SW480 (cell line): ENCODE measurements at places on chromosomes 2 and 18.

DNA sequence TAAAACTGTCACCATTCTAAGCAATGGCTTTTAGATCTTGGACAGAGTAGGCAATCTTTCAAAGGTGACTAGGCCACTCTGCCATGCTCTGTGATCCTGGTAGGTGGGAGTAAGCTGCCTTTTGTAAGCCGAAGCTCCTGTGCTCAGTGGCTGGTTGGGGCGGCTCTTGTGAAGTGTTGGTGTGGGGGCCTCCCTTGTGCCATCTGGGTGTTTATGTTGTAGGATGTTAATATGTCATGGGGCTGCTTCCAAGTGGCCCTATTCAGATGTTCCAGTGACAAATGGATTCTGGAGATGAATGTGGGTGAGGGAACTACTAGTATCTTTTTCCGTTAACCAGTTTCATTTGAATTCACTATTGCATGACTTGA lies 116.8 kb upstream of the SPRED2 start:
- no peak for DNase-seq

GRCh38 chr2:209942936-209943605 lies 59.4 kb upstream of the RPE start:
- no peak for DNase-seq

GRCh38 chr18:59985289-59985688 lies 85.5 kb downstream of the PMAIP1 start:
- no peak for DNase-seq

DNA sequence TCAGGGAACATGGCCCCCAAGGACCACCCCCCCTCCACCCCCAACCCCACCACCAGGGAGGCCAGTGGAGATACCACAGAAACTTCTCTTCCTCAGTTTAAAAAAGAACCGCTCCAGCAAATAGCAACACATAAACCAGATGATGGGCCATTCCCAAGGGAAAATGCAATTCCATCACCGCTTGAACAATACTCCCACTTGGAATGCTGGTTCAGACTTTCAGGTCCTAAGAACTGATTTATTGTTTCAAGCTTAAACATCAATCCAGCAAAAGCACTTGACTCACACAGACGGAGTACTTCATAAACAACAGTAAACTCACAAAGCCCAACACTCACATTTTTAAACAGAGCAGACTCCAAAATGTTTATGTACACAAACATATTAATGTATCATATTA lies 6.9 kb downstream of the HDAC4 start:
- no peak for DNase-seq

DNA sequence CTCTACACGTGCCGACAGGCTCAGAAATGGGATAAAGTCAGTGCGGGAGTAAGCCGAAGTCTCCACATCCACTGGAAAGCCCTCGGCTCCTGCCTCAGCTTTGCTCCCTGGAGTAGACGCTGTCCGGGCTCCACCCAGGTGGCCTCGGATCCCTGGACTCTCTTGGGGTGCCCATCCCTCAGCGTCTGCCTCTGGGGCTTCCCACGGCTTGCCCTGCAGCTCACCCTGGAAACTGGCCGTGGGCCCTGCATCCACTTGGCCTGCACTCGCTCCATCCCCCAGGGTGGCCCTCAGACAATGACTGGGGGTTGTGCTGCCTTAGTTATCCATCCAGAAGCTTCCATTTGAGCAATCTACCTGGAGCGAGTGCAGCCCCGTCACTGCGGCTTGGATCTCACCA lies 36.2 kb upstream of the TAF1B start:
- no peak for DNase-seq

GRCh38 chr2:1222056-1222455 lies 191.2 kb upstream of the TPO start:
- DNase-seq = no peak

GRCh38 chr2:23306401-23306800 lies 78.6 kb upstream of the KLHL29 start:
- DNase-seq = no peak

DNA sequence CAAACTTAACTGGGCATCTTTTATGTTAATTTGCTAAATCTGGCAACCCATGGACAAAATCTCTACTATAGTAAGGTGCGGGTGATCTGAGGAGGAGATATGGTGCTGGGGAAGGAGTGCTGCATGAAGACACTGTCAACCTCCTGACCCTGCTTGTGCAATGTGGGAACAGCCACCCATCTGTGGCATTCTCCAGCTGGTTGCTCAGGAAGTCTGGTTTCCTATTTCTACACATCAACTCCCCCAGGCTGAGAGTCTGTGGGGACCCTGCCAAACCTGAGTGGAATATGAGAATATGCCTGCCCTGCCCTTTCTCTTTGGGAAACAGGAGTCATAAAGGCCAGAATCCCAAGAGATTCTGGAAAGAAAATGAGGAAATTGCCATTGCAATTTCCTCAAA lies 60.1 kb upstream of the PAX3 start:
- no peak for DNase-seq

- DNase-seq = no peak
These were observed 66.5 kb upstream of the CCDC178 start for GRCh38 chr18:33507019-33507418.

DNA sequence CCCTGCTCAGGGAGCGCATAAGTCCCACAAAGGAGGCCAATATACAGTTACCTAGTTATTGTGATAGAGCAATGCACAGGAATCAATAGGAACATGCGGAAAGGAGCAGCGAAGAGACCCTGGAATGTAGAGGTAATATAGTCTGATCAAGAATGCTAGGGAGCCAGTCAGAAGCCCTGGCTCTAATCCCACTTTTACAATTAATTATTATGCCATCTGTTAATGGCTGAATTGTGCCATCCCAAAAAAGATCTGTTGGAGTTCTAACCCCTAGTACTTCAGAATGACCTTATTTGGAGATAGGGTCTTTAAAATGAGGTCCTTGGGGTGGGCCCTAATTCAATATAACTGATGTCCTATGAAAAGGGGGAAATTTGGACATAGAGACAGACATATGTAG lies 7.7 kb upstream of the SPATS2L start:
- no peak for DNase-seq

DNA sequence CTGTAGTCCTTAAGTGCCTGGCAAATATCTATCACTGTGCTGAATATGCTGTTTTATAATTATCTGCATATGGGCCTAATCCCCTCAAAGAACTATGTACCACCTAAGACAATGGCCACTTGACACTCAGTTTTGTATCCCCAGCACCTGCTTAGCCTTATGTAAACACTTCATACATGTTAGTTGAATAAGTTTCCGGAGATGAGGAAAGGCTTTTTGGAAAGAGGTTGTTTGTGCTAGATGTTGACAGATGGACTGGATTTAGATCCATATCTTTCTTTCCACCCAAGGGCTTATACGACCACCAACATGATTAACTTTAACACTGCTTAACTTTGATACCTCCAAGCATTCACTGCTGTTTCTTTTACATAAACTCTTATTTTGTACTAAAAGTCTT lies 63.3 kb downstream of the FAM228A start:
- no peak for DNase-seq

- no peak for DNase-seq
These were observed 26.4 kb upstream of the CYTIP start for GRCh38 chr2:157470321-157470720.

- DNase-seq = no peak
These were observed 504.9 kb downstream of the ZEB2 start for GRCh38 chr2:144015036-144015435.

DNA sequence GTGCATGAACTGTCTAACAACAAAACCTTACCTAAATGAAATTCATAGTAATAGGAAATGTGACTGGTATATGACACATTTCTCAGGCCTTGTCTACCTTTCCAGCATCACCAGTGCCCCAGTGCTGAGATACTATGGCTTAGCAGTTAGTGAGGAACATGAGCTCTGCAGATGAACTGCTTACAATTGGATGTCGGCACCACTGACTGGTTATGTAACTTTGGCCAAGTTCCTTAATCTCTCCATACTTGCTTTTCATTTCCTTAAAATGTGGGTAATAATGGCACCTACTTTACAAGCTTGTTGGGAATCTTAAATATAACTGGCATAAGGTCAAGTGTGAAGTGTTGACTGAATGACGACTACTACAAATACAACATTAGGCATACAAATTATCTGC lies 136.3 kb downstream of the OLA1 start:
- no peak for DNase-seq

- no peak for DNase-seq
These were observed 230.8 kb upstream of the VWC2L start for GRCh38 chr2:214180071-214180470.

- peak; percentile 16 for DNase-seq
These were observed 65.6 kb downstream of the ATP8B1 start for GRCh38 chr18:57737400-57738060.

- DNase-seq = no peak
These were observed 58.9 kb downstream of the FAM168B start for GRCh38 chr2:131034122-131035051.

DNA sequence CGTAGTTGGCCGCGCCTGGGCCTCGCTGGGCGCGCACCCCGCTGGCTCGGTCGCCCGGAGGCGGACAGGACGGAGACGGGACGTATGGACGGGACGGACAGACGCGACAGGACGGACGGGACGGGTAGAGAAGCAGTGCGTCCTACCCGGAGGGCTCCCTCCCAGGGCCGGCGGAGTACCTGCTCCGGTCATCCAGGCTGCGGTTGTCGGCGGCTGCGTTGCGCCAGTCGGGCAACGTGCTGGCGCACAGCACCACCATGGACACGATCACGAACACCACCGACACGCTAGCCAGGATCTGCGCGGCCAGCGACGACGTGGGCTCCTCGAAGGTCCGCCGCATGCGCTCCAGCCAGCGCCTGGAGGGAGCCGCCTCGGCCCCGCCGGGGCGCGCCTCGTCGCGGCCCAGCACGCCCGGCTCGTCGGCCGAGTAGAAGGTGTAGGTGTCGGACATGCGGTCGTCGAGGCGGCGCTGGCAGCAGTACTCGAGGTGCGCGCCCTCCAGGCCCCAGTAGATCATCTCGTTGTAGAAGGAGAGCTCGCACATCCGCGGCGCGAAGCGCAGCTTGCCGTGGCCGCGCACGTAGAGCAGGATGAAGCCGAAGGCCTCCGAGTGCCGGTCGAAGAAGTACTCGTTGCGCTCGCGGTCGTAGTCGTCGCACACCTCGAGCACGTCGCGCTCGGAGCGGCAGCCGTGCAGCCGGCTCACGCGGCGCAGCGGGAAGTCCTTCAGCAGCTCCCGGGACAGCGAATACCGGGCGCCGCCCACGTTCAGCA lies 903 bp downstream of the KCNG3 start:
- no peak for DNase-seq

- no peak for DNase-seq
These were observed 43.5 kb upstream of the FAHD2A start for GRCh38 chr2:95359031-95359430.

GRCh38 chr2:41737888-41738287 lies 309.9 kb upstream of the PKDCC start:
- no peak for DNase-seq

DNA sequence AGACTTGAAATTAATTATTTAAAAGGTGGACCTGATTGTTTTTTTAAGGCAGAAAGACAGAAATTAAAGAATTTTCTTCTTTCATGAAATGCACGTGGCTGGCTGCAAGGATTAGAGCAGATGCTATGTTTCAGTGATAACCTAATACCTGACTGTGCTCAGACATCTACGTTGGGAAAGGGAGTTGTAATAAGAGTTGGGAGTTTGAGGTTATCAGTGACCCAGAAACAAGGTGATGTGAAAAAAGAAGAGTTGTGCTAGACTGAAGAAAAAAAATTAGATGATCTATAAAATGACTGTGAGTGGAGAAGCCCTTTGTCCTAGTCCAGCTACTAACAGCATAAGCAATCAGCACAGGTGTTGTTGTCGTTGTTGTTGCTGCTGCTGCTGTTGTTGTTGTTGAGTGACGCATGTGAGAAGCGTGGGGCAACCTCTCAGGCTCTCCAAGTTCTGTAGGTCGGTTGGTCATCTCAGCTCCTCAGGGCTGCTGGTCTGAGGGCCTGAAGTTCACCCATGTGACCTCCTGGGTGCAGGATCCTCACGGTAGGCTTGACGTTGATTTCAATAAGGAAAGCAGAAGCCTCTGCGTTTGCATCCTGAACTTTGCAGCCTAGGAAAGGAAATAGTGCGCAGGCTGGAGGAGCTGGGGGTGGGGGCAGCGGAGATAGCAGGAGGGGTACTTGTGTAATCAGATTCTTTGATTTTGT lies 7.6 kb downstream of the POU3F3 start:
- no peak for DNase-seq

DNA sequence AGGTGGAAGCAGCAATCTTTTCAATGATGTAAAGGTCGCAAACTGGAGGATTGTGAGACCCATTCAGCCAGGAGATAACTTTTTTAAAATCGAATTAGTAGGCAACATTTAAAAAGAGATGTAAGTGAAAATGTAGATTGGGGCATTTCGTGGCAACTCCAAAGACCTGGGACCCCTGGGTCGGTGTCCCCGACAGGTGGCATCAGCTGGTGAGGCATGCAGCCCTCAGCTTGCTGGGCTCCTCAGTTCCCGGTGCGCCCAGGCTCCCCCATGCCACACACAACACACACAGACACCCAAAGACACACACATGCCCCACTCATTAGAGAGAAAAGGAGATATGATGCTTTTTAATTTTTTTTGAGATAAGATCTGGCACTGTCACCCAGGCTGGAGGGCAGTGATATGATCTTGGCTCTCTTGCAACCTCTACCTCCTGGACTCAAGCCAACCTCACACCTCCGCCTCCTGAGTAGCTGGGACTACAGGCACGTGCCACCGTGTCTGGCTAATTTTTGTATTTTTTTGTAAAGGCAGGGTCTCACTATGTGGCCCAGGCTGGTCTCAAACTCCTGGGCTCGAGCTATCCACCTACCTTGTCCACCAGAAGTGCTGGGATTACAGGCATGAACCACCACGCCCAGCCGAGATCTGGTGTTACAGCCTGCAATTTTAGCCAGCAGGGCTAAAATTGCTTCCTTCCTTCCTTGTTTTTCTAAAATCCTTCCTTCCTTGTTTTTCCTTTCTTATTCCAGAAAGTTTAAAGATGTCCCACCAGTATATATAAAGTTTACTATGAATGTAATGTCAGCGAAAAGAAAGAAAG lies 122.6 kb upstream of the EPAS1 start:
- DNase-seq = no peak

DNA sequence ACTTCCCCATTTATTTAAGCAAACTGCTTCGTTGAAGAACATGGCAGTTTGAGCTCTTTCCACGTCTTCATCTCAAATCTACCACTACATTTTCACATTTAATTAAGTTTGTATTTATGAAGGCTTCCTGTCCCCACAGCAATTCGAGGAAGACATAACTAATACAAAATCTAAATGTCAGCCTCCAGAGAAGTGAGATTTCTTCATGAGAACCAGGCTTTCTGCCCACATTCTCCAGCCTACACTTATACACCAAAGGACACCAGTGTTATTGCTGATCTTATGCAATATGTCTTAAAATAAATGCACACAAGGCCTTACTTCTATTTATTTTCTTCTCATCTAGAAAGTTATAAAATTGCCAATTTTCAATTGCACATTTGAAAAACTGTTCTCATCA lies 1209.3 kb upstream of the FAM98A start:
- DNase-seq = no peak

DNA sequence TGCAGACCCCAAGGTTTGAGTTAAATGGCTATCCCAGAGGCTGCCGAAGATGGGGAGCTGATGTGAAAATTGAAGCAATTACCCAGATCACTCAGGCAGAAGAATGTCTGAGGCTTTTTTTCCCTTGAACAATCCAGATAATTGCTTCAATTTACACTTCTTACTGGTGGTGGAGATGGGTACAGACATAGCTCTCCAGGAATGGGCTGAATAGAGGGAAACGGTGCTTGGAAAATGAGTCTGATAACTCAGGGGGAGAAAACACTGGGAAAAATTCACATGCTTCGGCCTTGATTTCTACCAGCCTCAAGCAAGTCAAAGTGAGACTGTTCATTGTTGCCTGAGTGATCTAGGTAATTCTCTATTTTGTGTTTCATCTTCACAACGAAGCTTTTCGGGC lies 9.5 kb upstream of the KIF5C start:
- no peak for DNase-seq

GRCh38 chr2:239261796-239262483 lies 138.9 kb downstream of the HDAC4 start:
- no peak for DNase-seq
